ENCODE measurements at places on chromosomes 16 and 17. TPM values are rescaled to one million over a fixed set of nuclear protein-coding genes. Genes with fewer than 3 reads are reported as not detected.

PIGQ gene
- 37.4 TPM for total RNA-seq

SMIM5 gene
- 0.18 TPM for total RNA-seq

LITAFD gene
- total RNA-seq, result not detected

SEPTIN1 gene
- not detected for total RNA-seq

SPN gene
- total RNA-seq, result not detected

DNASE1L2 gene
- 5.5 TPM for total RNA-seq

VASN gene
- 108 TPM for total RNA-seq

Data from myometrial cell (primary cell).